ENCODE measurements at places on chromosomes 6 and 20.

DNA sequence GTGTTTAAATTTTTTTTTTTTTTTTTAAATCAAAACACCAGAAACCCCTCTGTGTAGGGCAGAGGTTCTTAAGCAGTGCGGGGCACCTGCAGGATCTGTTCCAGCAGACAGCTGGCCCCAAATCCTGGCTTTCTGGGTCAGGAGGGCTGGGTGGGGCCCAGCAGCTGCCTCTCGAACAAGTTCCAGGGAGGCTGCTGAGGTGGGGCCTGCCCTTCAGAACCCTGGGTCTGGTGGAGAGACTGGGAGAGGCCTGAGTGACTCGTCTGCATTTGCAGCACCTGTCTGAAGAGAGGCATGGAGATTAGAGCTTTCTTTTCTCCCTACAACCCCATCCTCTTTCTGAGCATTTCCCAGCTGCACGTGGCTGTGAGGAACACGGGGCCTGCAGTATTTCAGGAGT, 8.4 kb downstream of the PSMG4 start:
- no peak for DNase-seq

DNA sequence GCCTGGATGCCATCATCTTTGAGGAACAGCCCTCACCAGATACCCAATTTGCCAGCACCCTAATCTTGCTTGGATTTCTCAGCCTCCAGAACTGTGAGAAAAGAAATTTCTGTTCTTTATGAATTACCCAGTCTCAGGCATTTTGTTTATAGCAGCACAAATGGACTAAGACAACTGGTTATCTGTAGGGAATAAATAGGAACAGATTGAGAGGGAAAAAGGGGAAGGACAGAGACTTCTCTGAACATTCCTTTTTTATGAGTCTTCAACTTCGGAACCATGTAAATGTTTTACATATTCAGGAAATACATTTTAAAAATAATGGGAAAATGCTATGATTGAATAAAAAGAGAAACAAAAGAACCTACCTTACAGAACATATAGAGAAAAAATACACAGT, 20.9 kb downstream of the KCTD20 start:
- DNase-seq = no peak

GRCh38 chr6:56528412-56528841, 114.3 kb downstream of the DST start:
- DNase-seq = no peak

DNA sequence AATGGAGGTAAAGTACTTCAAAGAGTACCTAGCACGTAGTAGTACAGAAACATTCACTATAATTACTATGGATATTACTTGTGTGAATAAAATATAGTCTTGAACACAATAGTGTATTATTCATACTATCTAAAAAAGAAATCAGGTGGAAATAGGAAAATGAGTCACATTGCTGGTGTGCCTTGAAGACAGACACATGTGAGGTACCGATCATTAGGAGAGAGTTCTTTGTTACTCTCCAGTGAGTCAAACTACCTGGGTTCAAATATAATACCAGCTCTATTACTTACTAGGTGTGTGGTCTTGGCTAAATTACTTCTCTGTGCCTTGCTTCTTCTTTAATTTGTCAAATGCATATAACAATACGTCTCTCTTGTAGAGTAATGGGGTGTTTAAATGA, 50.8 kb upstream of the BEND6 start:
- no peak for DNase-seq

- DNase-seq = no peak
Observed at GRCh38 chr6:290111-290922, 2.0 kb upstream of the DUSP22 start.

GRCh38 chr6:14634072-14634471, 516.5 kb downstream of the CD83 start:
- no peak for DNase-seq

GRCh38 chr20:12927489-12927888, 81.3 kb upstream of the SPTLC3 start:
- no peak for DNase-seq

DNA sequence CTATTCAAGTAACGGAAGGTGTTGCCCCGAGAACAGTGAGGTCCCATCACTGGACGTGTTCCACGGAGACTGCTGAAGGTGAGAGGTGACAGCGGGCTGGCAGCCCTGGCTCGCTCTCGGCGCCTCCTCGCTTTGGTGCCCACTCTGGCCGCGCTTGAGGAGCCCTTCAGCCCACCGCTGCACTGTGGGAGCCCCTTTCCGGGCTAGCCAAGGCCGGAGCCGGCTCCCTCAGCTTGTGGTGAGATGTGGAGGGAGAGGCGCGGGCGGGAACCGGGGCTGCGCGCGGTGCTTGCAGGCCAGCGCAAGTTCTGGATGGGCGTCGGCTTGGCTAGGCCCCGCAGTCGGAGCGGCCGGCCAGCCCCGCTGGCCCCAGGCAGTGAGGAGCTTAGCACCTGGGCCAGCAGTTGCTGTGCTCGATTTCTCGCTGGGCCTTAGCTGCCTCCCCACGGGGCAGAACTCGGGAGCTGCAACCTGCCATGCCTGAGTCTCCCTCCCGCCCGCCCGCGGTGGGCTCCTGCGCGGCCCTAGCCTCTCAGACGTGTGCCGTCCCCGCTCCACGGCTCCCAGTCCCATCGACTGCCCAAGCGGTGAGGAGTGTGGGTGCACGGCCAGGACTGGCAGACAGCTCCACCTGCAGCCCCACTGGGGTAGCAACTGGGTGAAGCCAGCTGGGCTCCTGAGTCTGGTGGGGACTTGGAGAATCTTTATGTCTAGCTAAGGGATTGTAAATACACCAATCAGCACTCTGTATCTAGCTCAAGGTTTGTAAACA, 77.6 kb downstream of the RNF182 start:
- DNase-seq = peak; percentile 23

DNA sequence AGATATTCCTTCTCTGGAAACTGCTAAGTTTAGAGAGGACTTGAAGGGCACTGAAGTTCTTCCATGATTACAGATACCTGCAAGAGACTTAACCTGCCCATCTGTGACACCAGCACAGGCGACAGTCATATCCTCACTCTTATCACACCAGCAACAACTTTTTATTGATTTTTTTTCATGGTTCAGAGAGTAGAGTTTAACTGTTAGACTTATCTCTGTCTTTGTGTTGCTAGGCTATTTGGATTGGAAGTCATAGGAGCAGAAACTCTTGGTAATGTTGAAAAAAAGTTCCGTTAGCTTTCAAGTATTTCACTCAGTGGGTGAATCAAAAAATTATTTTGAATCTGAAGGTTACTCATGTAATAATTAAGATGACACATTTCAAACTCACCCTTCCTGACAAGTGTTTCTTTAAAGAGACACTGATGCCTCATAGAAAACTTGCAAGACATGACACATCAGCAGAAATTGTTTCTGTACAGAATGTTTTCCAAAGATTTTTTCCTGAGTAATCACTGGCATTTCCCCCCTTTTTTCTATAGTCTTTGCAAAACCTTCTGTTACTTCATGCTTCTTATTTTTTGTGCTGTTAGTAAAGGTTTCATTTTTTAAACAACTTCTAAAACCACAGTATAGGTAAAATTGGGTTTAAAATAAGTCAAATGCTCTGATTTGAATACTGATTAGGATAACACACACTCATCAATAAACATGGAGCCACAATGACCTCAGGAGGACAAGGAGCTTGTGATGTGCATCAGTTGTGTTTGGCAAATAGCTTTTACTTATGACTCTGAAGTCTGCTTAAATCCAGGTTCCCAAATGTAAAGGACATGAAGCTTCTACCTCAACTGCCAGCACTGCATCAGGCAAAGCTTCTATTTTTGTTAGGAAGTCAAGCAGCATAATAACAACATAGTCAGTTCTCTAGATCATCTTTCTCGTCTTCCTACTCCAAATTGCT, 252.9 kb upstream of the MAN1A1 start:
- DNase-seq = no peak

GRCh38 chr6:73796881-73797280, 100.9 kb downstream of the CD109 start:
- no peak for DNase-seq

- DNase-seq = no peak
Observed at GRCh38 chr6:141925001-141925400, 207.7 kb upstream of the GJE1 start.

GRCh38 chr20:37305839-37306238, 16.4 kb downstream of the MANBAL start:
- DNase-seq = no peak

DNA sequence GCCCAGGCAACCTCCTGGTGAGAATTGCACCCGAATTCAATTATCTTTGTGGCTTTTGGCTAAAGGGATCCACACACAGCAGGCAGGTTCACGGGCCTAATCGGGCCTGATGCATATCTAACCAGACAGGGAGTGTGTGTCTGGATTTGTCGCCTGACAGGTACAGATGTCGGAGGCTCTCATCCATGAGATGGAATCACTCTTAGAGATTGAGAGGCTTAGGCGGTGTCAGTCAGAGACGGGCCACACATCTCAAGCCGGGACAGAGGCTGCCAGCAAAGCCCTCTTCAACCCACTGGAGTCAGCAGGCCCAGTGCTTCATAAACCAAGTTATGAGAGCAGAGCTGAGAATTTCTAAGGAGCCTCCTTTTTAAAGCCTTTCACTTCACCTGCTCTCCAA, 247.0 kb downstream of the LRFN2 start:
- DNase-seq = no peak

GRCh38 chr6:12538881-12539357, 177.6 kb upstream of the PHACTR1 start:
- no peak for DNase-seq

- peak; percentile 18 for DNase-seq
Observed at GRCh38 chr6:138229663-138230179, 11.4 kb upstream of the PBOV1 start.

GRCh38 chr6:151376440-151376839, 14.9 kb downstream of the ZBTB2 start:
- no peak for DNase-seq

DNA sequence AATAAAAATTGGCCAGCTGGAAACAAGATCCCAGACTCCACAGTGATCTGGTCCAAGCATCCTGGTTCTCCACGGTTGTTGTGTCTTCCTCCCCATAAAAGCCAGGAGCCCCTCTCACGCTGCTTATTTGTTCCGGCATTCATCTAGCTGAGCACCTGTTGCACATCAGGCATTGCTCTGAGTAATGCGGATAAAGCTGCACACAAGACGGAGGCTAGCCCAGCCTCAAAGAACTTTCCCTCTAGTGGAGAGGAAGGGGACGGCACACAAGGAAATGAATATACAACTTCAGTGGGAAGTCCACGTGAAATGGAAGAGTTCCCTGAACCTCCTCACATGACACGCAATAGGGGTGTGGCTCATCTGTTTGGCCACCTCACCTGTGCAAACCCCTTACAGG, 30.3 kb upstream of the NXT1 start:
- peak; percentile 44 for DNase-seq

- DNase-seq = no peak
Observed at GRCh38 chr20:38109591-38110524, 55.2 kb downstream of the TGM2 start.

GRCh38 chr20:39112178-39112743, 150.1 kb downstream of the DHX35 start:
- peak; percentile 69 for DNase-seq

DNA sequence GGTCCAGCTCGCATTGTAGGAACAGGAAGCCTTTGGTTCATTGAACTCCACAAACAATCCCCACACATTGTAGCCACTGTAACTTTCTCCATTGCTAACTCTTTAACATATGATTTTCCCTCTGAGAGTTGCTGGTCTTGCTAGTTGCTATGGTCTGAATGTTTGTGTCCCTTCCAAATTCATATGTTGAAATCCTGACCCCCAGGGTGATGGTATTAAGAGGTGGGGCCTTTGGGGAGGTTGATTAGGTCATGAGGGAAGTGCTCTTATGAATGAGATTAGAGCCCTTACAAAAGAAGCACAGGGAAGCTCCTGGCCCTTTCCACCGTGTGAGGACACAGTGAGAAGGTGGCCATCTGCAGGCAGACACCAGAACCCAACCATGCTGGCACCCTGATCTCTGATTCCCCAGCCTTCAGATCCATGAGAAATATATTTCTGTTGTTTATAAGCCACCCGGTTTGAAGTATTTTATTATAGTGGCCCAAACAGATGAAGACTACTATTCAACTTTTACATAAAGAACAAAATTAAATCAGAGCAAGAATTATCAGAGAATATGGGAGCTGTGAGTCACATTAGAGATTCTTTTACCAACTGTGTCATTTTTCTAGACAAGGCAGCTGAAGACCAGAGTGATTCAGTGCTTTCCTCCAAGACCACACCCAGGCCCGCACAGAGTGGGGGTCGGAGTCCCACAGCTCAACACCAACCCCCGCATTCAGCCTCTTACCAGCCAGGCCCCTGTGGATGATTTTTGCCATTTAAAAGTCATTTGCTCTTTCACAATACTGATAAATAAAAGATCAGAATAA, 143.0 kb downstream of the SAMD5 start:
- peak; percentile 46 for DNase-seq

DNA sequence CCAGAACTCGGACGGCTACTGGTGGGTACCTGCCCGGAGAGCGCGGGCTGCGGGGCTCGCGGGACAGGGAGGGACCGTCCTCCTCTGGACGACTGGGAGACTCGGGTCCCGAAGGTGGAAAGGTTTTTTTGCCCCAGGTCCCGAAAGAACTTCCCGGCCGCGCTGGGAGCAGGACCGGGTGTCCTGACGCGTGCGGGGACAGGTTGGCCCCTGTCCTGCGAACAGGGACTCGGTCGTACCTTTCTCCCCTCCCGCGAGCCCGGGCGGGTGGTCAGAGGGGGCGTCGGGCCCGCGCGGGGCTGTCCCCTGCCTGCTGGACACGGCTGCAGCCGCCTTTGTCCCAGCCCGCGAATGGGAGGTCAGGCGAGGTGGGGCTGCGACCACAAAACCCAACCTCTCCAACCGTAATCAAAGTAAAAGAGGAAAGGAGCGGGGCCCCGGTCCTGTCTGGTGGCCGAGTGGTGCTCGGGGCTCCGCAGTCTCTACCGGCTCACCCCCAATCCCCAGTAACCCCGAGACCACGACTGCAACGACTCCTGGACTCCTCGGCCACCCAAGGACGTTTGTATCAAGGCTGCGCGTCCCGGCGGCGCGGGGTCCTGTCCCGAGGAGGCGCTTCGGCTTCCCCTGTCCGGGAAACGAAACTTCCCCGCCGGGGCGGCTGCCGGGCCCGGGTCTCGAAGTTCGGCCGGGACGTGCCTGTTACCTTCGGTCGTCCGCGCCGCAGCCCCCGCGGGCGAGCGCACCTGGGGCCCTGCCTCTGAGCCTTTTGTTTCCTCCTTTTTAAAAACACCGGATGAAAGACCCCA, 798 bp downstream of the DSP start:
- peak; percentile 69 for DNase-seq

DNA sequence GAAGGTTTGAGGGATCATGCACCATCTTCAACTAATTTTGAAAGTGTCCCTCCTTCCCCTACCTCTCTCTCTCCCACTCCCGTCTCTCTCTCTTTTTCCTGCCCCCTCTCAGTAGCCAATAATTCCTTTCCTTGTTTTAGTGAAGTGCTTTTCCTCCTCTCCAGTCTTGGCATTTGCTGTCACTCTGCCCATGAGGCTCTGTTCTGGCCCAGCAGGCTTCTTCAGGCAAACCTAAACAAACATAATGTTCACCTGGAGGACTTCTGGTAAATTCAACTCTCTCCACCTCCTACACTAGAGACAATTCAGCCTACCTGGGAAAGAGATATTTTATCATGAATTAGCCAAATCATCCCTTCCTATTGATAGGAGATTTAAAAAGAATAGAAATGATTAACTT, 320.4 kb upstream of the RNF24 start:
- no peak for DNase-seq

GRCh38 chr6:21971541-21971940, 325.3 kb downstream of the PRL start:
- peak; percentile 47 for DNase-seq
